Putamen (tissue), 1 donor: ENCODE measurements at places on chromosomes 1 and 21.

- peak; percentile 49 for DNase-seq
These were observed 543 bp downstream of the ABCB10 start for GRCh38 chr1:229557913-229558414.

DNA sequence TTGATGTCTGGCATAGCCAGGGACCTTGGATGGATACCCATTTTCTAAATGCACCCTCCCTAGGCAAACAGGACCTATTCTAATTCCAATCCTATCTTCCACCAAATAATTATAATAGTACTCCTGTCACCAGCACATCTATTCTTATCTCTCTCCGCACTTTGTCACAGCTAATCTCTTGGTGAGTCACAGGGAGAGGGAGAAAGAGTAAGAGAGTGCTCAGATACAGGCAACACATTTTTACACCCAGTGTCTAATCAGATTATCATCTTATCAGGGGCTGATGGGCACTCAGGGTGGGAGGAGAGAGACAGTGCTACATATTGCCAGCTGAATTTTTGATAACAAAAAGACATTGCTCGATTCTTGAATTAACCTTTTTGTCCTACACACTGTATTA lies 275.0 kb upstream of the BEND5 start:
- peak; percentile 56 for DNase-seq

- no peak for DNase-seq
These were observed 151.9 kb downstream of the TNFSF18 start for GRCh38 chr1:172898866-172899265.

DNA sequence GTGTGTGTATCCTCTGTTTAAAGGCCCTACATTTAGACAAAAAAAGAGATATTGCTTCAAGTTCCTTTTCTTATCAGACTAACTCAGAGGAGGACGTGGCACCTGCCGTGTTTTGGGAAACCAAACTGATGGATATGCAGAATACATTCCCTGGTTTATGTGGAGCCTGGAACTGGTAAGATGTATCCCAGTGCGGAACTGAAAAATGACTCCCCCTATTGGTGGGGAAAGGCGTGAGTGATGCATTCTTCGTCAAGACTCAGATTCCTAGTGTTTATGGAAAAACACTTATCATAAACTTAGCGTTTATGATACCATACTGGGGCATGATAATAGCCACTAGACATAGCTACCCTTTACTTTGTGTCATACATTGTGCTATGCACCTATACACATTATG lies 154.2 kb downstream of the ZNF326 start:
- no peak for DNase-seq

DNA sequence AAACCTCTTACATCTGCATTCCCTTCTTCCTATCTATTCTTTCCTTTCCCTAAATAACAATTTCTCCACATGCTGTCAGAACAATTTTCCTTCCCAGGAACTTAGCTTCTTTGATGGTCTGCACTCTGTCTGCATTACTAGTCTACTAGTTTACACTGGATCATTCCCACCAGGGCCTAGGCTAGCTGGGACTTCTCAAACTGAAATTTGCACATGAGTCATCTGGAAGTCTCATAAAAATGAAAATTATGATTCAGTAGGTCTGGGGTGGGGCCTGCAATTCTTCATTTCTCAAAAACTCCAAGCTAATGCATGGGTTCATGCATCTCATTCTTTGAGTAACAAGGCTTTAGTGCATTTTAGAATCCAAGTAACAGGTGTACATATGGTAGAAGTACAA lies 74.2 kb downstream of the GABPA start:
- no peak for DNase-seq

- DNase-seq, result no peak
These were observed 116.3 kb upstream of the SOD1 start for GRCh38 chr21:31543191-31543590.

GRCh38 chr1:208825300-208825699 lies 581.1 kb upstream of the PLXNA2 start:
- DNase-seq, result no peak

DNA sequence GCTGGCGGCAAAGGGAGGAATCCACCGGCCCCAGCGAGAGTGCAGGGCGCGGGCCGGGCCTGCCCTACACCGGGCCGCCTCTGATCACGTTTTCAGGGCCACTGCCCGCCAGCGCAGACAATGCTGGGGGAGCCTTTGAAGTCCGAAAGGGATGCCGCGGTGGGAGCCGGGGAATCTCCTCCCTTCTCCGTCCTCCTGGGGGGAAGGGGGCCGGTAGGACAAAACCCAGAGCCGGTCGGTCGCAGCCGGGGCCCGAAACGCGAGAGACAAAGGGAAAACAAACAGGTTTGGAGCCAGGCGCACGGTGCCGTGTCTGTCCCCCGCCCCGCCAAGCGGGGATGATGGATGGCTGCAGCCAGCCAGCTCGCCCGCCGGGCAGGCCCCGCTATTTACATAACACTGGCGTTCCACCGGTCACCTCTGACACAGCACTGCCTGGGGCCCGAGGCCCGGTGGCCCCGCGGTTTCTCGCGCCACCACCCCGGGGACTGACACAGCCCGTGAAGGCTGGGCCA lies 92.0 kb downstream of the CASZ1 start:
- DNase-seq, result no peak

DNA sequence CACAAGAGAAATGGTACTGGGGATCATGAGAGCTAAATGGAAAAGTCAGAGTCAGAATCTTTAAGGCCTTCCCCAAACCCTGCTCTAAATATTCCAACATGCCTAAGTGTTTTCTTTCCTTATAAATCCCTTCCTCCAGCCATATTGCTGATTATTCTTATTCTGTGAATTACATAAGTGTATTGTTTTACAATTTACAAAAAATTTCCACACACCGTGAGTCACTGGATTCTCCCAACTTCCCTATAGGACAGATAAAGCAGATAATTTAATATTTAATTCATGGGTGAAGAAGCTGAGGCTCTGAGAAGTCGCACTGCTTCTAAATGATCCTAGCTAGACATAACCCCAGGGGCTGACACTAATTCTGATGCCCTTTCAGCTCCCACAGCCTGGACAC lies 243.3 kb upstream of the JUN start:
- DNase-seq, result no peak

- DNase-seq, result no peak
These were observed 44.2 kb downstream of the LUZP1 start for GRCh38 chr1:23124259-23125026.

GRCh38 chr21:42341776-42342542 lies 8.8 kb downstream of the TFF2 start:
- no peak for DNase-seq

DNA sequence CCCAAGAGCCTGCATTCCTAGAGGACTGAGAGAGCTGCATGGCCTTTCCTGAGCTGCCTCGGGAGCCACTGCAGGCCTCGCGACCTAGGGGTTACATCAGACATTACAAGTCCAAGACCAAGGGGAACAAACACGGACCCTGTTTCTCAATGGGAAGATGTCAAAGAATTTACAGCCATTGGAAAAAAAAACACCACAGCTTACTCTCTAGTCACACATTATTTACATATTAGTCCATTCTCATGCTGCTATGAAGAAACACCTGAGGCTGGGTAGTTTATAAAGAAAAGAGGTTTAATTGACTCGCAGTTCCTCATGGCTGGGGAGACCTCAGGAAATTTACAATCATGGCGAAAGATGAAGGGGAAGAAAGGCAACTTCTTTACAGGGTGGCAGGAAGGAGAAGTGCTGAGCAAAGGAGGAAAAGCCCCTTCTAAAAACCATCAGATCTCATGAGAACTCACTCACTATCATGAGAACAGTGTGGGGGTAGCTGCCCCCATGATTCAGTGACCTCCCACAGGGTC lies 8.4 kb upstream of the PRMT2 start:
- no peak for DNase-seq

DNA sequence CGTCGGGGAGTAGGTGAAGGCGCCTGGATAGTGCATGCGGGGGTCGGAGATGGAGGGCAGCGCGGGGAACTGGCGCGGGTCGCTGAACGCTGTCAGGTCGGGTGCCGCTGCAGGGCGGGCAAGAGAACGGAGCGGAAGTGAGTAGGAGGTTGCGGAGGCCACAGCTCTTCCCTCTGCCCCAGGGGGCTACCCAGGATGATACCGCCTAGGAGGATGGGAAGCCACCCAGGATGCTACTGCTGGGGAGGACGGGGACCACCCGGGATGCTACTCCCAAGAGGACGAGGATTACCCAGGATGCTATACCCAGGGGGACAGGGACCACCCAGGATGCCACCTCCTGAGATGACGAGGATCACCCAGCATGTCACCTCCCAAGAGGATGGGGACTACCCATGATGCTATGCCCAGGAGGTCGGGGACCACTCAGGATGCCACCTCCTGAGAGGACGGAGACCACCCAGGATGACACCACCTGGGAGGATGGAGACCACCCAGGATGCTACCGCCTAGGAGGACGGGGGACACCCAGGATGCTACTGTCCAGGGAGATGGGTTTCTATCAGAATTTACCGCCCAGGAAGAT lies 123.8 kb downstream of the CLIC6 start:
- DNase-seq, result no peak

DNA sequence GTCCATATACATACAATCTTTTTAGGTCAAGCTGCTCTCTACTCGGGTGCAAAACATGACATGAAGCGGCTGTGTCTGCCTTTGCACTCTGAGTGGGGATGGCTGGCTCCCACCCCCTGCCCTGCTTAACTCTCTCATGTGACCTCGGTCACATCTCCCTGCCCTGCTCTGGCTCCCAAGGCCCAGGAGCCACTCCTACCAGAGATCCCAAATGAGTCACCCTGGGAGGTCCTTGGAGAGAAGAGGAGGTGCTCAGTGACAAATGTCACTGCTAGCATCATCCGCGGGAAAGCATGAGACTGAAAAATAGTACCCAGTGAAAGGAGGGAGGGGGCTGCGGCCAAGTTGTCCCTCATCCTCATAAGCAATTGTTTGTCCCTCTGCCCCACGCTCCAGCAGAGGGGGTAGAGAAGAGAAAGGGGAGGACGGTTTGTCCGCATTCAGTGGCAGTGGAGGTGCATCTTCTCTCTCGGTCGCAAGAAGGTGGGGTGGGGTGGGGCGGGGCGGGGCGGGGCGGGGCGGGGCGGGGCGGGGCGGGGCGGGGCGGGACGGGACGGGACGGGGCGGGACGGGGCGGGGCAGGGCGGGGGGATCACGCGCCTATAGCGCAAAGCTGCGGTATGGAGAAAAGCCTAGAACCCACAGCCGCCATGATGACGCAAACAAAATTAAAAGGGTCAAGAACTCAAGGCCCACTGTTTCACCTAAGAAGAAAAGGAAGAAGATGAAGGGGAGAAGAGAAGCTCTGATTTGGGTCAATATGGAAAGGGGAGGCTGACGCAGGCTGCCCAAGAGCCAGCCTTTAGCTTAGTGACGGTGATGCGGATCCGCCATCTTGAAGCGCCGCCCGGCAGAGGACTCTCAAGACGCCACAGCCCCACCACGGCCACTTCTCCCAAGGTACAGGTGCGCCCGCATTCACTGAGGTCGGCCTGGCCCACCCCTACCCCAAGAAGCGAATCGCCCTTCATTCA lies 66.2 kb downstream of the CD46 start:
- no peak for DNase-seq

DNA sequence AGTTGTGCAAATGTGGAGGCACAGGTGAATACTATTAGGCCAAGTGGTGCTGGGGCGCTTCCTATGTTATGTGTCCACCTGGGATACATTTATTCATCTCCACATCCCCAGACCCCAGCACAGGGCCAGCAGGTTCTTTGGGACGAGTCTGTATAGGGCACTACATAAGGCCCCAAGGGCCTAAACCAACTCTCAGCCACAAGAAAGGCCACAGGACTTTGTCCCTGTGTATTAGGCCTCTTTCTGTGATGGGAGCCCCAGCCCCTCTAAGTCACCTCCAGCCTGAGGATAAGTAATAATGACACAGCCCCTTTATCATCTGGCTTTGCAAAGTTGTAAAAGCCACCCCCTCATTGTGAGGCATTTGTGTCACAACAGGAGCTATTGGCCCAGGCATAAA lies 79.2 kb upstream of the CD1D start:
- DNase-seq, result no peak

- no peak for DNase-seq
These were observed 5.8 kb upstream of the ATP1B1 start for GRCh38 chr1:169100651-169101088.

DNA sequence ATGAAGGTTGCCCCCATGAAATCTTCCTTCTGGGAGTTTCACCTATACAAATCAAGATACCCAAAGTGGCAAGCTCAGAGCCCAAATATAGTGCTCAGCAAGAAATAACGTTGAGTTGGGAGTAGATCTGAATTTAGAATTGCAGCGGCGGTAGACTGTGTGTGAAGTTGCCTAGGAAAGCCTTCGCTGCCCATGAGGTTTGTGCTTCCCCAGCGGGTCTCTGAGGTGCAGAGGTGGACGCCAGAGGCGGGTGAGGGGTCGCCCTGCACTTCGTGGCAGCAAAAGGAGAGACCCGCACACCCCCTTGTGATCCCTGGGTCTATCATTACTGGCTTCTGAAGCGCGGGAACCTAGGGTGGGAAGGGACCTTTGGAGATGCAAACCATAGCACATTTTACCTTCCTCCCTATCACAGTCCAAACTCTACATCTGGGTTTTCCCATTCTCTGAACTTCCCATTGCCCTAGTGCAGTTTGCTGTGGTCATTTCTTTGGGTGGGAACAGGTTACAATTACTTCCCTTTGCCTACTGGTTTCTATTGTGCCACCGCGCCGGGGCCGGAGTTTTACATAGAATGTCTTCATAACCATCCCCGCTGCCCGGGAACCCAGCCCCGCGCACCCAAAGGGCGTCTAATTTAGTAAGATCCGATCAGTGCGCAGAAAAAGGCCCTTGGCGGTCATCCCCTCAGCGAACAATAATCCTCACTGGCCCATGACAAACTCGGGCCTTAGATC lies 5.2 kb downstream of the TBX15 start:
- no peak for DNase-seq

DNA sequence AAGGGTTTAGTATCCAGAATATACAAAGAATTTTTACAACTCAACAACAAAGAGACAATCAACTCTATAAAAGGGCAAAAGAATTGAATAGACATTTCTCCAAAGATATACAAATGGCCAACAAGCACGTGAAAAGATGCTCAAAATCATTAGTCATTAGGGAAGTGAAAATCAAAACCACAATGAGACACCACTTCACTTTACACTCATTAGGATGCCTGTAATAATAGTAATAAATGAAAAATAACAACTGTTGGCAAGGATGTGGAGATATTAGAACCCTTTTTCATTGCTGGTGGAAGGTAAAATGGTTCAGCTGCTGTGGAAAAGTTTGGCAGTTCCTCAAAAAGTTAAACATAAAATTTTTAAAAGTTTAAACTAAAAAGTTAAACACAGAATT lies 7.0 kb upstream of the ABCD3 start:
- no peak for DNase-seq

DNA sequence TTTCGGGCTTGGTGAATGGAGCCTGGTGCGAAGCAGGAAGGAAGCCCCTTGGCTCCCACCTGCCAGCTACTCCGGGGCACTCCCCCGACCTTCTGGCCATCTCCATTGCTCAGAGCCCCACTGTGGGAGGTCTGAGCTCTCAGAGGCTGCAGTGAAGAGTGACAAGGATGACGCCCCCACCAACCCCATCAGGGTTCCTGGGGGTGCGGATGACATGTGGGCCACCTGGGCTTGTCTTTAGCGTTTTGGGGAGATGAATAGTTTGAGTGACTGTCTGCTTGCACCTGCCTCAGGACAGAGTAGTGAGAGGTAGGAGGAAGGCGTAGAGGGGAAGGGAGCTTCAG lies 43.2 kb upstream of the LBR start:
- no peak for DNase-seq

- DNase-seq, result peak; percentile 20
These were observed at the start of gene HMCN1 for GRCh38 chr1:185733818-185734735. Gene HMCN1, plus strand, starts transcription at chr1:185734391. Its CDS starts 389 bp downstream, at chr1:185734780.

GRCh38 chr1:26833432-26834405 lies 7.2 kb downstream of the ZDHHC18 start:
- DNase-seq, result no peak
